D341Med (cell line): ENCODE measurements at places on chromosomes 4 and X.
A peak's percentile ranks its signal among the peaks of the same experiment; 100 is the strongest.

GRCh38 chr4:85970535-85970934 lies 389.3 kb downstream of the MAPK10 start:
- no peak for DNase-seq

- DNase-seq, result no peak
Measured at GRCh38 chr4:8574796-8575370, 5.3 kb upstream of the GPR78 start.

GRCh38 chr4:128283071-128283470 lies 4.5 kb downstream of the PGRMC2 start:
- no peak for DNase-seq

GRCh38 chr4:68278029-68278428 lies 32.5 kb upstream of the TMPRSS11B start:
- no peak for DNase-seq

- DNase-seq, result no peak
Measured at GRCh38 chr4:88446124-88446523, 10.8 kb upstream of the HERC5 start.

DNA sequence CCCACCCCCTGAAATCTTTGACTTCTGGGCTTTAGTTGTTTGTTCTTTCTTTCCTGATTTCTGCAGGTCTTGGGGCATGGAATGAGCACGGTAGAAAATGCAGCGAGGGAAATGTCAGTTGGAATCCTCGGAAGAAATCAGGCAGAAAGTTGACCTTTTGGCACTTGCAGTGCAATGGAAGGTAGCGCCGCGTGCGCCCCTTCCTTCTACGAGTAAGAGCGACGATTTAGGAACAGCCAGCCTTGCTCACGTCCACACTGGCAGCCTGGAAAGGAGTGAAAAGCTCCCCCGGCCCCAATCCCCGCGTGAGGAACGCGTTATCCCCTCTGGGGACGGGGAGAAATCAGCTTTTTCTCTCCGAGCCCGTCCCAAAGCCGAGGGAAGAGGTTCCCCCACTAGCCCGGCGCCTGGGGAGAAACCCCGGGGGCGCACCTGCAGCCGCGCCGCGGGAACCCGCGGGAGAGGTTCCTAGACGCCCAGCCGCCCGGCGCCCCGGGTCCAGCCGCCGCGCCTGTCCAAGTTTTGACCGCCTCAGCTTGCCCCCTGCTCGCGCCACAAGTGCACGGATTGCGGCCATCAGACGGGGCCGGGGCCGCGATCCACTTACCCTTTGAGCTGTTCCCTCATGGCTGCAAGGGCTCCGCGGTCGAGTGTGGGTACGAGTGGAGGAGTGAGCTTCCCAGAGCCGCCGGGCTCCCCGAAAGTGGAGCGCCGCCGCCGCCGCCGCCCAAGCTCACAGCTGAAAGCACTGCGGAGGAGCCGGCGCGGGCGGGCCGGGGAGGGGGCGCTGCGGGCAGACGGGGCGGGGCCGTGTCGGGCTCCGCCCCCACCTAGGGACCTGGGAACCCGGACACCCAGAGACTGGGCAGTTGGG lies 194.6 kb upstream of the FTHL17 start:
- peak; percentile 68 for DNase-seq

DNA sequence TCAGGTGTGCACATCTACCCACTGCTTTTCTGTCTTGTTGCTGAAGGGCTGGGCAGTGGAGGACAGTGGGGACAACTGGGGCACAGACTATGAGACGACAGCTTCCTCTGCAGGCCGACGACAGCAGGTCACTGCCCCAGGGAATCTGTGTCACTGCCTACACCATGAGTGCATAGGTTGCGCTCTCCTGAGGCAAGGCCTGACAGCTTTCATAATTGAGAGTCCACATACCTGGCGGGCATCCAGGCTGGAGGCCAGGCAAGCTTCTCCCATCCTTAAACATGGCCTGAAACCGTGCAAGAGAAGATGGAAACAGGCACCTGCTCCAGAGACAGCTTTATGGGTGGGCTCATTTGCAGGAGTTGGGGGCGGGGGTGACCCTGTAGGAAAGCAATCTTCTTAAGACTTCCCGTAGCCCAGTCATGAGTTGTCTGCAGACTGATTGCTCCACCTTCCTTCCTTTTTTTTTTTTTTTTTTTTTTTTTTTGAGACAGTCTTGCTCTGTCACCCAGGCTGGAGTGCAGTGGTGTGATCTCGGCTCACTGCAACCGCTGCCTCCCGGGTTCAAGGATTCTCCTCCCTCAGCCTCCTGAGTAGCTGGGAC lies 2.9 kb downstream of the ANOS1 start:
- no peak for DNase-seq

DNA sequence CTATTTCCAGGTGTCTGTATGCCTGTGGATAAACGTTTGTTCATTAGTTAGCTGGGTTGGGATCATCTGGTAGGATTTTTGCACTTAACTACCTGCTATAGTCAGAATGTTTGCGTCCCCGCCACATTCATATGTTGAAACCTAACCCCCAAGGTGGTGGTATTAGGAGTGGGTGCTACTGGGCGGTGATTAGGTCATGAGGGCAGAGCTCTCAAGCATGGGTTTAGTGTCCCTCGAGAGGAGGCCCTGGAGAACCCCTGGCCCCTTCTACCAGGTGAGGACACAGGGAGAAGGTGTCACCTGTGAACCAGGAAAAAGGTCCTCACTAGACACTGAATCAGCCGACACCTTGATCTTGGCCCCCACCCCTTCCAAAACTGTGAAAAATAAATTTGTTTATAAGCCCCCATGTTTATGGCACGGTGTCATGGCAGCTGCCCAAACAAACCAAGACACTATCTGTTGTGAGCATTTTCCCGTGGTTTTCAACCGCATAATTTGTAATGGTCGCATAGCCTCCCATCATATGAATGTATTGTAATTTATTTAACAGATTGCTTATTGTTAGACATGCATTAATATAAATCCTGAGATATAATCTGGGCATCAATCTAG lies 92.7 kb upstream of the TRIM2 start:
- DNase-seq, result no peak

DNA sequence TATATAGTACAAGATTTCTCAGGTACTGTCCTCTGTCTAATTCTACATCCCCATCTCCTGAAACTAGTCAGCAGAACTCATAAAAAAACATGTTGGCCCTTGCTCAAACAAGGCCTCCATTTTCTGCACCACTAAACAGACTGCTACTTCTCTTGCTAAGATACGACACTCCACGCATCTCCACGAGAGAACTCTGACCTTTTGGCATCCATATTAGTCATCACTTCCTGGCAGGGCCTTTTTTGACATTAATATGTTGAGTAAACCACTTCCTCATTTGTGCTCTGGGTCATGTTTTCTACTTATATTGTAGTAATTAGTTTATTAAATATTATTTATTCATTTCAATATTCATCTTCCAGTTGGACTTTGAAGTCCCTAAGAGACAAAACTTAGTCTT lies 65.6 kb downstream of the DCAF8L1 start:
- no peak for DNase-seq

DNA sequence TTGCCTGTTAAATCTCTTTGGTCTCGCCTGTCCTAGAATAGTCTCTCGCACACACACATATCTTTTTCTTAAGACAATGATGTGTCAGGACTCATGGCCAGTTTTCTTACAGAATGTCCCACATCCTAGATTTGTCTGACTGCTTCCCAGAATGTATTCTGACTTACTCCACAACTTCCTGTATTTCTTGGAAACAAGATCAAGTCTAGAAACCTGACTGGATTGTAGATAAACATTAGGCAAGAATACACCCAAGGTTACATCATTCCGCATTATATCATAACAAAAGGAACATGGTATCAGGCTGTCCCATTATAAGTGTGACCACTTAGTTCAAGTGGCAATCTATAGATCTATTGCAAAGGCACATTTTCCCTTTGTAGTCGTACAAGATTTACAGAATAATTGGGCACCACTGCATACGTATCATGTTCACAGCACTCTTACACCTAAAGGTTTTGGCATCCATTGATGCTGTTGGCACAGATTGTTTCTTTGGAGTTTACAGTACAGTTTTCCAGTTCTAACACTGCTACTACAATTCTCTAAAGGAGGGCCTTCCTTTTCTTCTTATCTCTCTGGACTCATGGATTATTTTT lies 56.4 kb downstream of the FBXW7 start:
- no peak for DNase-seq

DNA sequence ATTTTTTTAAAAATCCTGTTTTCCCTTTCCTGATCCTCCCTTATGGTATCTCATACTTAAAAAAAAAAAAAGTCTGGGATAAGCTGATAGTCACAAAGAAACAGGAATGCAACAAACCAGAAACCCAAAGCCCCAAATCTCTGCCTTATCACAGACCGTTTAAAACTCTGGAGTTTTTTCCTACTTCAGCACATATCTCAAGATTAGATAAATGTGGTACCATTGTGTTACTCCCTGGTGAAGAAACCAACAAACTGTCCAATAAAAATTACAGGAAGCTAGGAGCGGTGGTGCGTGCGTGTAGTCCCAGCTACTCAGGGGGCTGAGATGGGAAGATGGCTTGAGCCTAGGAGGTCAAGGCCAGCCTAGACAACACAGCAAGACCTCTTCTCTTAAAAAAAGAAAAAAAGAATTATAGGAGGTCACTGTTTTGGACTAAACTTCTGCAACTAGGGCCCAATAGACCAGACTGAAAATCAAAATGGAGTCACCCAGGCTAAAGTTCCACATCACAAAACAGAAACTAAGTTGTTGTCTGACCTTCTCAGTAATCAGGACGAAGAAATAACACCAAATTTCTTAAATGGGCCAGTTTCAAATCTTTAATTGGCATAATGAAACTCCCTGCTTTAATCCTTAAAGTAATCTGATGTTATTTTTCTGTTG lies 51.9 kb downstream of the RBM47 start:
- no peak for DNase-seq

GRCh38 chr4:143019351-143019750 lies 165.4 kb upstream of the USP38 start:
- no peak for DNase-seq

GRCh38 chr4:120926358-120927025 lies 4.0 kb upstream of the PRDM5 start:
- DNase-seq, result no peak
